ENCODE measurements at places on chromosomes 7 and 10.
A peak's percentile ranks its signal among the peaks of the same experiment; 100 is the strongest.

- no peak for DNase-seq
Measured at GRCh38 chr7:37342688-37343471, 105.8 kb downstream of the ELMO1 start.

DNA sequence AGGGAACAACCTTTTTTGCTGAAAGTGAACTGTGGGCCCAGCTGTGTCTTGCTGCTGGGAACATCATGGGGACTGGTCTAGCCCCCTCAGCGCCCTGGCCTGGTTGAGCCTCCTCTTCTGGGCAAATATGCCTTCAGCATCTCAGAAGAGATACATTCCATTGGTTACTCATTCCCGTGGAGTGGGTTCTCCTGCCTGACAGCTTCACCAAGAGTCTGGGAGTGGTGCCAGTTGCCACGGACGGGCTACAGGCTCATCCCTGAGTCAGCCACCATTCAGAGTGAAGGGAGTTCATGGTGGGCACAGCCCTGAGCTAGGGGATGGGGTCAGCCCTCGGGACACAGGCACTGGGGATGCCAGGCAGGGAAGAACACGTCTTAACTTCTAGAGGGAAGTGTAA is 81.9 kb downstream of the RAMP3 start:
- DNase-seq, result peak; percentile 70

- no peak for DNase-seq
Measured at GRCh38 chr10:32889631-32890212, 68.3 kb downstream of the ITGB1 start.

- DNase-seq, result no peak
Measured at GRCh38 chr10:75640803-75641202, 209.4 kb downstream of the LRMDA start.

DNA sequence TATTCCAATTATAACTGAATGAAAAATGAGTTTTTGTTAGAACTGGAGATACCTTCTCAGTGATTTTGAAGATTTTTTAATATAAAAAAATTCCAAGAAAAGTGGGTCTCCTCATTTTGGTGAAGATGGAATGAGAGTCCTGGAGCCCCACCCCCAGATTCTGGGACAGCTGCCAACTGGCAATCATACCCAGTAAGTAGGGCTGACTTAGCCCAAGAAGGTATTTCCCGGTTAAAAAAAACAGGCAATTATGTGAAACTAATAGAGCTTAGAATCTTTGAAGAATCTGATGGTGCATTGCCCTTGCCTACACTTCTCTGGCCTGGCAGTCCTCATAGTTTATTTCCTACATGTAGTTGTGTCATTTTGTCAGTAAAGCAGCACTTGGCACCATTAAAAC is 52.8 kb upstream of the VWDE start:
- DNase-seq, result peak; percentile 32

- DNase-seq, result no peak
Measured at GRCh38 chr10:80519936-80520650, 17.6 kb upstream of the SH2D4B start.
